ENCODE measurements at places on chromosomes 4 and X. TPM values are rescaled to one million over a fixed set of nuclear protein-coding genes. Genes with fewer than 3 reads are reported as not detected.

Gene MAGEC1
- total RNA-seq: not detected

Gene PI4K2B
- 31.0 TPM for total RNA-seq

Gene RIPPLY1
- total RNA-seq: not detected

Gene TMEM144
- total RNA-seq: 8.3 TPM

Measured in vein endothelial cell (primary cell).